Eye (tissue), 1 donor: ENCODE measurements at places on chromosomes 3 and 15.

GRCh38 chr15:74978503-74978902 is 16.9 kb upstream of the SCAMP5 start:
- no peak for DNase-seq

DNA sequence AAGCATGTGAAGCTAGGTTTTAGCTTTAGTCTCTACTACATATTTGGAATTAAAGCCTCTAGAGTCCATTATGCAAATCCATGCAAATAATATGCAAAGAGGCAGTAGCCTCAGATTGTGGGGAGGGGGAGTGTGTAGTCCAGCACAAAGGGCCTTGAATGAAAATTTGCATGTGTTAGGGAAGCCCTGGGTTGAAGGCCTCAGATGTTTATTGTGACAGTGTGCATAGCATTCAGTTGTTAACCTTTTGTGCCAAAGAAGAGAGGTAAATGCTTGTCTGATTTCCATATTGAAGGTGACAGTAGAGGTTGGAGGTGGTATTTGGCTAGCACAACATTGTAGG is 24.5 kb upstream of the BFSP2 start:
- DNase-seq, result no peak

DNA sequence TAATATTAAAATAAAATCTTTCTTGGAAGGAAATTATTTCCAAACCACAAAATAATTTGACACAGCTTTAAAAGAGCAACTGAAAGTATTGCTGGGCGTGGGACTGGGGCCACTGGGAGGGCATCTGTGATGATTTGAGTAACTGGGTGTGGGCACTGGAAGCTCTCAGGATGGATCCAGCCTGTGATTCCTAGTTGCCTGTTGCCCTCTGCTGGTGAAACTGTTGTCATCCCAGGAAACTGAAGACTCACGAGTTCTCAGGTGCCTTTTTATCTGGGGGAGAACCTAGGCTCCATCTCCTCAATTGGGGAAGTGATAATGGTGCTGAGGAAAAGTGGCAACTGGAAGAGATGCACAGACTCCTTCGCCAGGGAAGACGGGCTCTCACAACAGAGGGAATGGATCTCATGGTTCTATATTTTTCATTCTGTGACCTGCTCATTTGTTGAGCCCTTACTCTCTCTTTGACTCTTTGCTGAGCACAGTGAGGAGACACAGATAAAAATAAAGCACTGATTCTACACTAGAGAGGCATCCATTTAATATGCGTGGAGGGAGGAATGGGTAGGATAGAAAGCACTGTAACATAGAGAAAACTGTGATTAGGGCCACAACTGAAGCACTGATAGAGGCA is 61.6 kb downstream of the TPRG1 start:
- peak; percentile 84 for DNase-seq

GRCh38 chr3:142495103-142495502 is 47.3 kb upstream of the XRN1 start:
- no peak for DNase-seq

- peak; percentile 48 for DNase-seq
Observed at GRCh38 chr15:70714565-70714964, 48.8 kb downstream of the UACA start.

GRCh38 chr3:191795196-191795595 is 334.2 kb downstream of the PYDC2 start:
- no peak for DNase-seq

- DNase-seq, result no peak
Observed at GRCh38 chr3:114242947-114243346, 5.6 kb upstream of the ZNF80 start.
